ENCODE measurements at places on chromosomes 16 and 17.
A peak's percentile ranks its signal among the peaks of the same experiment; 100 is the strongest.

DNA sequence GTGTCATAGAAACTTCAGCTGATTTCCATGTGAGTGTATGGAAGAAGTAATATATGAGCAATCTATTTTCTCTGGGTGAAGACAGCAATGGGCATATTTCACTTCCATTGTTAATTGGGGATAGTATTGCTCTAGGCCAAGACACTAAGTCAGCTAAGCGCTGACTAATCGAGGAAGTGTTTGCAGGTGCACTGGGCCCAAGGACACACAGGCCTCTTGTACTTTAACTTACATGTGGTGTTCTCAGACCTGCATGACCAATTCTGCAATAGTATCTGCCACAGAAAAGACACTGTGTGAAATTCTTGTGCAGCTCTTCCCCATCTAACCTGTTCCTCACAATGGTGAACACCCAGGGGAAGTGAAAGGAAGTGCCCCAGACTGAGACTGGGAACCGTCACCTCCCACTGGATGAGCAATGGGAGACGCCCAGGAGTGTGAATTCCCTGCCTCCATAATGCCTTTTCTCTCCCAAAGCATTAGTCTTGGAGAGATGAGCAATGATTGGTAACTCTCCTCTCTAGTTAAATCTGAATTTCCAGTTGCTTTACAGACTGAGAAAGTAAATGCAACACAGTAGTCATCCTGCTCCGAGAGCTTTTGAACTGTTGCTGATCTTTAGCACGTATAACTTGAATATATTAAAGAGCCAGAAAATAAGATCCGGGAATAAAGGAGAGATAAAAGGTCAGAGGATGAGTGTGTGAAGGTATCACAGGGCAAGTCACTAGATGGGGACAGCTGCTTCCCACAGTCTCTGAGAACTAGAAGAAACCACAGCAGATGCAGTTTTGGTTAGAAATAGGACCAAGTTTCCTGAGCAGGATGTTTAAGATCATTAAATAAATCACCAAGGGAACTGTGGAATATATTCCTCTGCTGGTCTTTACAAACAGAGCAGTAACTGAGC lies 82.6 kb downstream of the CDK5R1 start:
- no peak for DNase-seq

DNA sequence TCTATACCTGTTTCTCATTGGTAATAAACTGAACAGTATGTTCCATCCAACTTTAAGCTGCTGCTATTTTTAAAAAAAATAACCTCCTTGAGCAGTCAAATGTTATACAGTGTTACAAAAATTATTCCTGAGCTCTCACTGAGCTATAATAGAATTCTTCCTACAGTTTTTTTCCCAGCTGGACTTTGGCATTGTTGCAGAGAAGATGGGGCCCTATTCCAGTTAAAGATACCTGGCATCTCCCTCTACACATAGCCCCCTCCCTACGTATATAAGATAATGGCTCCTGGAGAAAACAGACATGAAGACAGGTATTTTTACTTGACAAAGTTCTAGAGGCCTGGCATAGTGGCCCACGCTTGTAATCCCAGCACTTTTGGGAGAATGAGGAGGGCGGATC lies 1.6 kb upstream of the COX6A2 start:
- no peak for DNase-seq

DNA sequence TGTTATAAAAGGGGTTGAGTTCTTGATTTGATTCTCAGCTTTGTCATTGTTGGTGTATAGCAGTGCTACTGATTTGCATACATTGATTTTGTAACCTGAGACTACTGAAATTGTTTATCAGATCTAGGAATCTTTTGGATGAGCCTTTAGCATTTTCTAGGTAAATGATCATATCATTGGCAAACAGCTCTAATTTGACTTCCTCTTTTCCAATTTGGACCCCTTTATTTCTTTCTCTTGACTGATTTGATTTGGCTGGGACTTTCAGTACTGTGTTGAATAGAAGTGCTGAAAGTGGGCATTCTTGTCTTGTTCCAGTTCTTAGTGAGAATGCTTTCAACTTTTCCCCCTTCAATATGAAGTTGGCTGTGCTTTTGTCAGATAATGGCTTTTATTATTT lies 45.4 kb downstream of the ITGAM start:
- no peak for DNase-seq

DNA sequence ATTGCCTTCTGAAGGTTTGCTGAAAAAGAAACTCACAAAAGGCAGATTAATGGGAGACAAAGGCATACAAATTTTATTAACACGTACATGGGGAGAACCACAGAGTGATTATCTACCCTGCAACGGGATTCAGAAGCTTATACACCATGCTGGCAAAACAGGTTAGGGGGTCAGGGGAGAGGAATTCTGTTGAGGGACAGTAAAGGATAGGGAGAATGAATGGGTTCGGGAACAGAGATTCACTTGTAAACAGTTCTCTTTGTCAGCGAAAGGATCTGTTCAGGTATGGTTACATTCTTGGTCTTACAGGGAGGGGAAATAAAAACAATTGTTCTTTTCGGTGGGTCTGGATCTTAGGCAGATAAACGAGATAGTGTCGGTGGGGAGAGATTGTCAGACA lies 54.3 kb upstream of the B4GALNT2 start:
- no peak for DNase-seq

- no peak for DNase-seq
Observed at GRCh38 chr16:89038221-89038721, 55.4 kb upstream of the ACSF3 start.

- DNase-seq: no peak
Observed at GRCh38 chr16:75576384-75576811, 10.2 kb downstream of the GABARAPL2 start.

DNA sequence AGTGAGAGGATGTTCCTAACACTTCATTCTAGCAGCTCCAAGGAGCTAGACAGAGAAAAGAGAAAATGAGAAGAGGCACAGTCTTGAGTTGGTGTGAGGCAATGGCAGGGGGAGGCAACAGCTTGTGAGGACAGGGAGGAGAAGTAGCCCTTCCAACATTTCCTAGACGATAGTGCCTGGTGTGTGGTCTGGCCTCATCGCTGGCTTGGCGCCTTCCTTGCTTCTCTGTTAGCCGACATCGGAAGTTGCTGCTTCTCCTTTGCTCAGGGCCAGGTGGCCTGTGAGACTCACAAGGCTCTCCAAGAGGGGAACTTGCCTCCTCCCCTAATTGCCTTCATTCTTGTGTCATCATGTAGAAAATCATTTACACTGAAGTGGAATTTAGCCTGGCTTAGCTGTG lies 208.7 kb downstream of the MAP2K4 start:
- no peak for DNase-seq

DNA sequence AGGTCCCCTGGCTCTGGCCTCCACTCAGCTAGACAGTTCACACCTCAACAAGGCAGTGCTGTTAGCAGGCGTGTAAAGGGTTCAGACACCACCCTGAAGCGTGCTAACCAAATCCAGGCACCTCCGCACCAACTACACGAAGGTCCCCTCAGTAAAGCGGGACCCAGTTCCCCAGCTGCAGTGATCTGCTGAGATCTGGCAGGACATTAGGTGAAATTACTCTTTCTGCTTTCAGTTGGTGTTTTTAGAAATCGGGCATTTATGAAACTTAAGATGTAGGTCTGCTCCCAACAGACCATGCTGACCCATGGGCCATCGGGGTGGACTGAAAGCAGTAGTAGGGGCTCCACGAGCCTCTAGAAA lies 27.1 kb downstream of the FBXO31 start:
- DNase-seq: no peak

- DNase-seq: no peak
Observed at GRCh38 chr17:7259555-7259889, 2.8 kb downstream of the CLDN7 start.

DNA sequence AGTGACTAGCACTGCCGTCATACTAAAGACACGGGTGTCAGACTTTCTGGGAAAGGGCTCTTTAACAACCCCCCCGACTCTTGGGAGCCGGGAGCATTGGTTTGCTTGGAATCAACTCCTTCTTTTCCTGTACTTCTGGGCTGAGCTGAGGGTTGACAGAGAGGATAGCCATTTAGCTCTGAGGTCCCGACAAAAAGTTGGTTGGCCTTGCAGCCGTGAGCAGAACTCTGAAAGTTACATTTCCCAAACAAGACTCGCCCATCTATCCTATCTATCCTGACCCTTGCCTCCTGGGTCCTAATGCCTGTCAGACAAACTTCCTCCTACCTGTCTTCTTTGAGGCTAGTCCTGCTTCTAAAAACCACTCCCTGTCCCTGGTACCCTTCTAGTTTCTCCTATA lies 460.8 kb upstream of the TOM1L1 start:
- DNase-seq: no peak

DNA sequence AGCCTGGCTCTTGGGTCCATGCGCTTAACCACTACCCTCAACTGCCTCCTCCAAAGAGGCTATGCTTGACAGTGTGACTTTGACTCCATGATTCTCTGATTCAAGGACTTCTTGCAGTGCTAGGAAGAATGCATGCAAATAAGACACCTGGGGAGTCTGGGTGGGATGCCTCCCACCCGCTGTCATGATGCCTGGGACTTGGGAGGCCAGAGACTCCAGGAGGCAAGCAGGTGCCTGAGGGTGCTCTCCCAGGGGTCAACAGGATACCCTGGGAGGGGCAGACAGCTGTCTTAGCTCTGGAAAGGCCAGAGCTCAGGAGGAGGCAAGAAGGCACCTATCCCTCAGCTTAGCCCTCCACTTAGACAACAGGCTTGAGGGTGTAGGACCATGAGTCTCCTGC lies 38.4 kb downstream of the SRCIN1 start:
- DNase-seq: no peak

DNA sequence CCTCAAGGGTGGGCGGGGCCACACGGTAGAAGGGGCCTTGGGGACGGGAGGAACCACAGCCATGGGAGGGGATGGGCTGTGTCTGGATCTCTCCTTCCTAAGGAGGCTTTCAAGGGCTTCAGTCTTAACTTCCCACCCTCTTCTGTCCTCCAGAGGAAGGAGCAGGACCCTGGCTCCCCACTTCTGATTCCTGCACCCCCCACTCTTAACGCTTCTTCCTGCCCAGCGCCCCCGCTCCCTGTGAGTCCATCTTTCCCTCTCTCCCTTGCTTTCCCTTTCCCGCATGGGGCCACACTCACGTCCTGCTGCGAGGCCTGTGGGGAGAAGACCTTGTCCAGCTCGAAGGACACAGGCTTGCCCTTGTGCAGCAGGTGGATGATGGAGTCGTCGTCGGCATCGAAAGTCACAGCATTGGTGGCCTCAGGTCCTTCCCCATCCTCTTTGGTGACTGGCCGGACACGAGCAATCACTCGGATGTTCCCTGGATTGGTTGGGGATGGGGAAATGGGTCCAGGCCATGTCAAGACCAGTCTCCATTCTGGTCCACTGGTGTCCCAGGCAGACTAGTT lies 29.7 kb downstream of the KATNB1 start:
- DNase-seq: no peak

DNA sequence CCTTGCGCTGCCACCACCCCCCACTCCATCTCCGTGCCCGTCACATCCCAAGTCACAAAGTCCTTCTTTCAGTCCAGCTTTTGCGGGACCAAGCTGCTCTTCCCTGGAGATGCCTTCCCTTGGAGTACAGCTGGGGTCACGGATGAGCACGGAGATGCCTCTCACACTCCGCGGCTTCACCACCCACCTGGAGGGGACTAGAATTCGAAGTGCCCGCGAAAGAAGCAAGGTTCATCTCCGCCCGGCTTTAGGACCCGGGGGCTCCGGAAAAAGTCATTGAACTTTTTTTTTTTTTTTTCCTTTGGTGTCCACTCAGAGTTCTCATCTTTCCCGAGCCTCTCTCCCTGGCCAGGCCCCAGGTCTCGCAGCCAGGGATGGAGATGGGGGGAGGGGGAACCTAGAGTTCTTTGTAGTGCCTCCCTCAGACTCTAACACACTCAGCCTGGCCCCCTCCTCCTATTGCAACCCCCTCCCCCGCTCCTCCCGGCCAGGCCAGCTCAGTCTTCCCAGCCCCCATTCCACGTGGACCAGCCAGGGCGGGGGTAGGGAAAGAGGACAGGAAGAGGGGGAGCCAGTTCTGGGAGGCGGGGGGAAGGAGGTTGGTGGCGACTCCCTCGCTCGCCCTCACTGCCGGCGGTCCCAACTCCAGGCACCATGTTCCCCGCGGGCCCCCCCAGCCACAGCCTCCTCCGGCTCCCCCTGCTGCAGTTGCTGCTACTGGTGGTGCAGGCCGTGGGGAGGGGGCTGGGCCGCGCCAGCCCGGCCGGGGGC lies at the start of gene FKBP10:
TSS of gene FKBP10 (plus strand) at position 624 of the 771 bp plus-strand sequence. CDS start at position 655, 31 bp downstream.
- peak; percentile 23 for DNase-seq

- DNase-seq: peak; percentile 65
Observed at GRCh38 chr17:57833179-57833939, 16.5 kb downstream of the MRPS23 start.

- DNase-seq: peak; percentile 42
Observed at GRCh38 chr17:27756467-27757371, 43.6 kb downstream of the NOS2 start.

GRCh38 chr17:13601322-13601775 lies 380 bp downstream of the HS3ST3A1 start:
- no peak for DNase-seq

GRCh38 chr17:79950306-79950705 lies 85.4 kb downstream of the TBC1D16 start:
- DNase-seq: no peak

GRCh38 chr16:58515871-58516767 lies 802 bp downstream of the SETD6 start:
- peak; percentile 20 for DNase-seq

DNA sequence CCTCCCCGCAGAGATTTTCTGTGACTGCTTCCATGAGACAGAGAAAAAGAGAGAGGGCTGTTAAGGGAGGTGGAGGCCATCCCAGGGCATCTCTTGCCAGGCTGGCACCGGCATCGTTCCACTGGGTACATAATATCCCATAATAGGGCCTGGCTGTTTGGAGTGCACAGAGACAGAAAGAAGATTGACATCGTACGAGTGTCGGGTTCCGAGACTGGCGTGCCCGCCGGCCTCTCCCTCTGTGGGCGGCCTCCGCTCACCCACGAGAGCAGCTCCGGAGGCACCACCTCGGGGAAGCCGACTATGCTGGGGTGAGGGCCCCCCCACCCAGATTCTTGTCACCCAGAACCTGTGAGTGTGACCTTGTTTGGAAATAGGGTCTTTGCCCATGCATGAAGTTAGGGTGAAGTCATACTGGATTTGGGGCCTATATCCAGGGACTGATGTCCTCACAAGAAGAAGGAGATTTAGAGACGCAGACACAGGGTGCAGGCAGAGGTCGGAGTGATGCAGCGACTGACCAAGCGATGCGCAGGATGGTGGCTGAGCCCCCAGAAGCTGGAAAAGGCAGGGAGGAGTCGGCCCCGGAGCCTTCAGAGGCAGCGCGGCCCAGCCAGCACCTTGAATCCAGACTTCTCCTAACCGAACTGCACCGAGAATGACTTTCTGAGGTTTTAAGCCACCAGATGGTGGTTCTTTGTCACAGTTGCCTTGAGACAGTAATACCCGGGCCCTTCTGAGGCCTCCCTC lies 101.8 kb upstream of the CIBAR2 start:
- no peak for DNase-seq

GRCh38 chr17:75875940-75876189 lies 2.5 kb downstream of the TRIM47 start:
- no peak for DNase-seq

DNA sequence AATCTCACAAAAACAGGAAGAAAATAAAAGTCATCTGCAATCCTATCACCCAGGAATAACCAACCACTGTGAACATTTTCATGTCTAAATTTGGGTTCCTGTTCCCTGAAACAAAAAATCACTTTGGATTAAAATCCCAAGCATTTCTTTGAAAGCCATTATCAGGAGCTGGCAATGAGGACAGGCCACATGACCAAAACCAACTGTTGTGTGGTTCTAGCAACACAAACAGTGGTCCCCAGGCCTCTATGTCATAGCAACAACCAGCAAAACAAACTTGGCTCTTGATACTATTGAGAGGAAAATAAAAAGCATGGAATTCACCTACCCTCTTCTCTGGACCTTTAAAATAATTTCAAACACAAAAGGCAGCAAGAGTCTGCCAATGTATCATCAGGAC lies 252.5 kb downstream of the SLC39A11 start:
- no peak for DNase-seq

GRCh38 chr17:83160443-83161297 lies 81.3 kb downstream of the METRNL start:
- DNase-seq: no peak
